ENCODE measurements at places on chromosomes 16 and 17. TPM values are rescaled to one million over a fixed set of nuclear protein-coding genes. Genes with fewer than 3 reads are reported as not detected.

The TRPV2 gene
- total RNA-seq, result 46.0 TPM

The NRN1L gene
- not detected for total RNA-seq

The CYBC1 gene
- 333 TPM for total RNA-seq

The ODAD4 gene
- total RNA-seq, result 0.77 TPM
